Memory B cell (primary cell): ENCODE measurements at places on chromosomes 16 and 17.

DNA sequence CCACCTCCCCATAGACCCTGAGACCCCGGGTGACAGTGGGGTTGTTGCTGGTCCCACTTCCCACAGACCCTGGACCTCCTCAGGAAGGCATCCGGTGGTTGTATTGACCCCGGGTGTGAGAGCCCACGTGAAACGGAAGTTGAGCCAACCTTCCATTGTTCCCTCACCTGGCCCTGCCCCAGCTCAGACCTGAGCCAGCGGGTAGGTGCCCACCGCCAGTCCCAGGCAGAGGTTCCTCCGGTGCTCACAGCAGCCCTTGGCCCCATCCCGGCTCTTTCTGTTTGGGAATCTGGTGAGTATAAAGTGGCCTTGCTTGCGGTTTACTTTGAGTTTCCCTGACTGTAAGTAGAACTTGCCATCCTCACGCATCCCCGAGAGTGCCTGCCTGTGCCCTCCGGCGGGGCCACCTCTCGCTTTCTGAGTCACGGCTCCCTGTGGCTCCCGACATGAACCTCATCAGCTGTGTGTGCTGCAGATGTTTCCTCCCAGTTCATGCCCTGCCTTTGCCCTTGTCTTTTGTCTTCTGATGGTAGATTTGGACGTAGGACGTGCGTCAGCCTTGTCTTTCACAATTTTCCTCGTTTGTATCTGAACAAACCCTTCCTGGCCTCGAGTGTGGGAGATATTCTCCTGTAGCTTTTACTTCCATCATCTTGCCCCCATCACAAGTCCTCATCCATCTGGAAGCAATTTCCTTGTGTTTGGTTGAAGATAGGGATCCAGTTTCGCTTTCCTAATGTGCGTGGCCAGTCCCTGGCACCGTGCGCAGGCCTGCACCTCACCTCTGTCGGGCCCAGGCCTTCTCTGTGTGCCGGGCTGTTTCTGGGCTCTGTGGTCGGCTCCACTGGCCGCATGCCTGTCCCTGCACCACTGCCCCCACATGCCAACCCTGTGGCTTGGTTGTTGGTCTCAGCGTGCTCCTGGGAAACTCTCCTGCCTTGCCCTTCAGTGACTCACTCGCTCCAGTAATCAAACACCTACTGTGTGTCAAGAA, 76.0 kb downstream of the METRNL start:
- no peak for DNase-seq

DNA sequence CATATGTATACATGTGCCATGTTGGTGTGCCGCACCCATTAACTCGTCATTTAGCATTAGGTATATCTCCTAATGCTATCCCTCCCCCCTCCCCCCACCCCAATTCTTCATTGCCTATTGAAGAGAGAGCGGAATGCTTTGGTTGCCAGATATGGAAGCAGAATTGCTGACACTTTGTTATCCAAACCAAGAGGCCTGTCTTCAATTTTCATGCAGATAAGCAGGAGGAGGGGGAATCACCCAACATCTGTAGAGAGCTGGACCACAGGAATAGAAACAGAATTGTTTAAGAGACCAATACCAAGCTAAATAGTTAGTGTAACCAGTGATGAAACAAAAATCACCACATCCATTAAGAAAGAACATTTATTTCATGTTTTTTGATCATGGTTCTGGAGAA, 7.1 kb downstream of the ASPA start:
- no peak for DNase-seq

DNA sequence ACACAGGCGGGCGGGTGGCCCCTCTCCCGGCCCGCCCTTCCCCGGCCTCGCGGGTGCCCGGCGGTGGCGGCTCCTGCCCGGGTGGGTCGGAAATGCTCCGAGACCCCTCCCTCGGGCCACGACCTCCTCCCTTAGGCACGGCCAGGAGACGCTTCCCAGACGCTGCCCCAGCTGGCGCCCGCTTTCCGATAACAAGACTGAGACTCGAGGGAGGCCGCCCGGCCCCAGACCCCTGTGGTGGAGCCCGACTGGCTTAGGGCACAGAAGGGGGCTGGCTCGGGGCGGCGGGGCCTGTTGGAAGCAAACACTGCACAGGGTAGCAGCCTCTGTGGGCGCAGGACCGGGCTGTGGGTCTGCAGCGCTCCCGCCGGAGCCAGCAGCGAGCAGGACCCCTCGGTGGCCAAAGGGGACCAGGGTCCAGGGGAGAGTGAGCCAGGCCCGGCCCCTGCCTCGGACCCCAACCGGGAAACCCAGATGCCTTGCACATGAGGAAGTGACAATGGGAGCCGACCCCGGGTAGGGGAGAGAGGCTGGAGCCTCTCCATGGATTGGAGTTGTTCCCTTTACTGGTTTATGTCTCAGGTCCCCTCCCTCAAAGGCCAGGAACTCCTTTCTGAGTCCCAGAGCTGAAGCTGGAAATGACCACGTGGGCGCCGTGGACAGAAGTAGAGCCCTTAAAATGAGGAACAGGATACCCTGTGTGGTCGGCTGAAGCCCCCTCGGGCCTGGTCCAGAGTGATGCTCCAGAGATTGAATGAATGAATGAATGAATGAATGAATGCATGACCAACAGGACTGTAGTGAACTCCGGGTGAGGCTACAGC, 19.8 kb upstream of the ADCY7 start:
- DNase-seq: peak; percentile 35

GRCh38 chr16:89536886-89537548, 23.5 kb upstream of the RPL13 start:
- DNase-seq: no peak

DNA sequence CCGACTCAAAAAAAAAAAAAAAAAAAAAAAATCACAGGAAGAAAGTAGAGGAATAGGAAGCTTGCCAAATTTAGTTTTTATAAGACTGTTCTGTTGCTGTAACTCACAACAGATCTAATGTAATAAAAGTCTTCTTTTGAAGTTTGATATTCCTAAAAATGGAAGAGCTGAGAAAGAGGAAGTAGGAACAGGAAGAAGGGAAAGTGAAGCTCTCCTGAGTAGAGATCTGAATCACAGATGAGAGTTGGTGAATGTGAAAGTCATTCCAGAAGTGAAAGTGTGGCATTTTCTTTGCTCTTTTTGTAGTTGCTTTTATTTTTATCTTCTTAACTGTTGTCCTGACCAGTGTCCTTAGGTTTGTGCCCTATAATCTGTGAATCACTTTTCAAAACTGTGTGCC, 2.1 kb downstream of the NMT1 start:
- no peak for DNase-seq

- DNase-seq: no peak
Measured at GRCh38 chr17:70355185-70355584, 185.9 kb downstream of the KCNJ2 start.

DNA sequence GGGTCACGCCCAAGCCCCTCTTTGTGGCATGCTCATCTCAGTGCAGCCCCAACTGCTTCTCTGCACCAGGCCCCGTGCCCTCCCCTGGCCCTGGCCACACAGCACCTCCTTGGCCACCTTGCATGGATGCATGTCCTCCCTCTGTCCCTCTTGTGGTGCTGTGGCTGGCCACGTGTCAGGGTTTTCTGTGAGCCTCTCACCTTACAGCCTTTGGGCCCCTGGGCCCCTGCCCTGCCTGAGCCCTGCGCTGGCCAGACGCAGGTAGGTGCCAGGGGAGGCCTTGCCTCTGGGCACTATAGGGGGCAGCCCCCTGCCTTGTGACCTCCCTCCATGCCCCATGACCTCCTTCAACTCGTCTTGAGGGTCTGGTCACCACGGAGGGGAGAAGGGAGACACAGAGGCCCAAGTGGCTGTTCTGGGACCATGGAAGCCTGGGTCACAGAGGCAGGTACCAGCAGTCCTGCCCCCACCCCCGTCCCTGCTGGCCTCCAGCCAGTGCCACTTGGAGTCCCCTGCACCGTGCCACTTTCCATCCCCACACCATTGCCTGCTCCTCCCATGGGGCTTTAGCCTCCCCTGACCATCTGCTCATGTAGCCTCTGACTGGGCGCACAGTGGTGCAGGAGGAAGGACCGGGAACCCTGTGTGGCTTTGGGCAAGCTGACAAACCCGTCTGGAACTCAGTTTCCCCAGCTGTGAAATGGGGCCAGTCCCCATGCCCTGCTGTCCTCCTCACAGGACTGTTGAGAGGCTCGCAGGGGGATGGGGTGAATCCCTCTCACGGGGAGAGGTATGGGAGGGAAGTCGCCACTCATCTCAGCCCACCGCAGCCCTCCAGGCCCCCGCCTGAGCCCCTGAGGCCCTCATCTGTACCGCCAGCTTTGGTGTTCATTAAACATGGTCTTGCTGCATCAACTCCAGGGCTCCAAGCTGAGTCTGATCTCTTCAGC, 11.5 kb upstream of the ATP6V0C start:
- no peak for DNase-seq
